Osteoblast (primary cell): ENCODE measurements at places on chromosomes 6 and 20. TPM values are rescaled to one million over a fixed set of nuclear protein-coding genes. Genes with fewer than 3 reads are reported as not detected.

Gene RIPPLY2
- under 0.01 TPM in 1 of 2 replicates, not detected in the other for total RNA-seq

Gene PSORS1C1
- 1.2 and 2.2 TPM in 2 replicates for total RNA-seq

Gene OR12D1
- total RNA-seq: not detected in 2 replicates

Gene TSHZ2
- total RNA-seq: 3.5 and 3.6 TPM in 2 replicates

GRCh38 chr6:168078943-168079405, at the start of gene FRMD1:
Gene FRMD1 (minus strand): TSS chr6:168079212. CDS start chr6:168079094, 118 bp downstream.
- no peak for DNase-seq
- no peaks in the 10 kb centered on the region for H3K4me1 ChIP-seq
- no peak within 1 kb of the TSS for H3K4me3 ChIP-seq
- no peaks in the 10 kb centered on the region for H3K36me3 ChIP-seq
- no peak within 1 kb of the TSS for H3K27ac ChIP-seq

GRCh38 chr6:167745670-167746389, 80.9 kb upstream of the AFDN start:
- H3K4me3 ChIP-seq: no peak overlapping the region
- H3K36me3 ChIP-seq: no peaks in the 10 kb centered on the region
- no peaks in the 10 kb centered on the region for H3K4me1 ChIP-seq
- no peak overlapping the region for H3K27ac ChIP-seq
- H3K27me3 ChIP-seq: no peaks in the 10 kb centered on the region

DNA sequence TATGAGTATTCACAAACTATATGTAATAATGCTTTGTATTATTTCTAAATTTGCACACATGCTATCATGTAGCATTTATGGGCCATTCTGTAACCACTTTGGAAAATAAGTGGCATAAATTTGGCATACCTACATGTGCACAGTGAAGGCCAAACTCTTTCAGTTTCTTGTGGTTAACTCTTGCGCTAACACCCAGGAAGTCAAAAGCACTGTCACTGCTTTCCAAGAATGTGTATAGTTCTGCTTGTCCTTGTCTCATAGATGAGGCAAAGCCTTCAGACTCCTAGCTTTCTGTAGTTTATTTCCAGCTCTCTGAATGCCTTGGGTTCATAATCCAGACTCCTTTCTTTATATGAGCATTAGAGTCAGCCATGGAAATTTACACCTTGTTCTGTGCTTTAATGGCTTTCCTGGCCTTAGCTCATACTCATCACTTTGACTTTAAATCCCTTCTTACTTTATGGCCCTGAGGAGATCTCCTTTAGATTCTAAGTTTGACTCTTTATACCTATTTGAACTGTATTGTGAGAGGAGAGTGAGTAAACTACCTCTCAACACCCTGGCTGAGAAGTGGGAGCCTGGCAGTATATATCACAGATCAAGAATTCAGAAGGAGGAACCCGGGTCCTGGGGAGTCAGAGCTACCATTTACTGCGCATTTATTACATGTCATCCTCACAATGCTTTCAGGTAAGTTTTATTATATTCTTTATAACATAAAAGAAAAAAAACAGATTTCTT, 949 bp upstream of the SLC17A3 start:
- no peak overlapping the region for H3K27ac ChIP-seq
- H3K36me3 ChIP-seq: no peaks in the 10 kb centered on the region
- H3K4me3 ChIP-seq: no peak overlapping the region
- no peaks in the 10 kb centered on the region for H3K27me3 ChIP-seq
- no peak for DNase-seq
- no peaks in the 10 kb centered on the region for H3K4me1 ChIP-seq

- H3K4me3 ChIP-seq: no peak overlapping the region
- no peaks in the 10 kb centered on the region for H3K27me3 ChIP-seq
- H3K36me3 ChIP-seq: no peaks in the 10 kb centered on the region
- no peaks in the 10 kb centered on the region for H3K4me1 ChIP-seq
Measured at GRCh38 chr6:16080204-16080603, 48.7 kb upstream of the MYLIP start.

- peaks cover 28% of the 10 kb centered on the region for H3K4me1 ChIP-seq
- no peaks in the 10 kb centered on the region for H3K27me3 ChIP-seq
- H3K36me3 ChIP-seq: peaks cover 84% of the 10 kb centered on the region
Measured at GRCh38 chr20:58906894-58907293, 54.4 kb downstream of the GNAS start.

DNA sequence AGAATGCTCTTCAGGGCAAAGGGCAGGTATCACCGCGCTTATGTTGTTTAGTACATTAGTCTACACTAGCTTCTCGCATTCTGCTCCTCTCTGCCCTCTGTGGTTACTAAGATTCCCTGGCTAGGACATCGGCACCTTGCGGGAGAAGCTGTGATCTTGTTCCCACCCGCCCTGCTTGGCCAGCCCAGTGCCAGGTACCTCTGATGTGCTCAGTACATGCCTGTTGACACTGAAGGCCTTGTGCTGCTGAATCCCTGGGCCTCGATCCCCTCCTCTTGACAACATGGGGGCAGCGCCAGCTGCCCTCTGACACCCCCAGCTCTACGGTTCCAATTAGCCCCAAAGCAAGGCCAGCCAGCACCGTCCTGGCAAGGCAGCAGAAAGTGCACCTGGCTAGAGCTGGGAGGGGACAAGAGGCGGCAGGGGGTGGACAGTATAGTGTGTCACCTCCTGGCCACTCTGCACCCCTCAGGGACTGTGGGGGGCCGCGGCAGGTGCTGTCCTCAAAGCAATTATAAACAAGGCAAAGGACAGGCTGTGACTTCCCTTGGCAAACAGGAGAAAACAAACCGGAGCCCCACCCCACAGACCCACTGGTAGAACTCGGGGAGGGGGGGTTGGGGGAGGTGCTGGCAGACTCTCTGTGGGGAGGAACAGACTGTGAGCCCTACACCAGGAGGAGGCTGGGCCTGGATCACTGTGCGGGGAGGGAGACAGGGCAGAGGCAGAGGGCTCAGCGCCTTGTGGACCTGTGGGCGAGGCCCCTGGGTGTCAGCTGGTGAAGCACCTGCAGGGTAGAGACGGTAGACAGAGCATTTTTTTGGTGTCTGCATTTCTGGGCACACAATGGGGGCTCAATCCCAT, 7.1 kb downstream of the TFEB start:
- peaks cover 35% of the 10 kb centered on the region for H3K4me1 ChIP-seq
- H3K27me3 ChIP-seq: no peaks in the 10 kb centered on the region
- DNase-seq: peak; percentile 34
- no peak overlapping the region for H3K27ac ChIP-seq
- H3K36me3 ChIP-seq: no peaks in the 10 kb centered on the region
- no peak overlapping the region for H3K4me3 ChIP-seq

GRCh38 chr6:119978274-119978889, 628.8 kb upstream of the MAN1A1 start:
- no peak overlapping the region for H3K4me3 ChIP-seq
- H3K4me1 ChIP-seq: no peaks in the 10 kb centered on the region
- no peak overlapping the region for H3K27ac ChIP-seq
- H3K36me3 ChIP-seq: no peaks in the 10 kb centered on the region
- no peak for DNase-seq

GRCh38 chr6:161496941-161497340, 223.1 kb upstream of the AGPAT4 start:
- DNase-seq: no peak
- H3K27ac ChIP-seq: no peak overlapping the region
- H3K4me1 ChIP-seq: no peaks in the 10 kb centered on the region
- no peaks in the 10 kb centered on the region for H3K27me3 ChIP-seq
- H3K36me3 ChIP-seq: no peaks in the 10 kb centered on the region

- H3K36me3 ChIP-seq: peaks cover 36% of the 10 kb centered on the region
- H3K27ac ChIP-seq: no peak overlapping the region
- no peak for DNase-seq
- no peaks in the 10 kb centered on the region for H3K27me3 ChIP-seq
- no peak overlapping the region for H3K4me3 ChIP-seq
Measured at GRCh38 chr6:152248980-152249379, 388.2 kb downstream of the SYNE1 start.

DNA sequence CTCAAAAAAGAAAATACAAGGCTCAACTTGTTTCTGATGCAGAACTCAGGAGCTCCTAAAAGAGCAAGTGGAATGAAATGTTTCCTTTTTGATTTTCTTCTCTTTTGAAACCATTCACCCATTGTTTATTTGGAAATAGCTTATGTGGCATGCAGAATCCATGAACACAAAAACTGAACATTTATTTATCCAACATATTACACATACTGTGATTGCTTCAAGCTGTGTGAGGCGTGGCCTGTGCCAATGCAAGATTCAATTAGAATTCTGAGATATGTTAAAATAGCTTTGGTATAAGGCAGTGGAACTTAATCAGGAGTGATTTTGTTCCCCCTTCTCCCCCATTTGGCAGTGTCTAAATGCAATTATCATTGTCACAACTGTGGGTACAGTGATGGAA, 45.9 kb upstream of the CARMIL1 start:
- no peaks in the 10 kb centered on the region for H3K36me3 ChIP-seq
- peaks cover 17% of the 10 kb centered on the region for H3K4me1 ChIP-seq
- H3K4me3 ChIP-seq: no peak overlapping the region
- no peak overlapping the region for H3K27ac ChIP-seq
- H3K27me3 ChIP-seq: no peaks in the 10 kb centered on the region
- no peak for DNase-seq
